Cerebellar nuclear complex (tissue), 1 donor: ENCODE measurements at places on chromosomes 12 and 14.

GRCh38 chr14:78005325-78005724 lies 164.8 kb upstream of the NRXN3 start:
- no peak for DNase-seq

- no peak for DNase-seq
These were observed 43.3 kb downstream of the GALNT9 start for GRCh38 chr12:132285991-132286681.

DNA sequence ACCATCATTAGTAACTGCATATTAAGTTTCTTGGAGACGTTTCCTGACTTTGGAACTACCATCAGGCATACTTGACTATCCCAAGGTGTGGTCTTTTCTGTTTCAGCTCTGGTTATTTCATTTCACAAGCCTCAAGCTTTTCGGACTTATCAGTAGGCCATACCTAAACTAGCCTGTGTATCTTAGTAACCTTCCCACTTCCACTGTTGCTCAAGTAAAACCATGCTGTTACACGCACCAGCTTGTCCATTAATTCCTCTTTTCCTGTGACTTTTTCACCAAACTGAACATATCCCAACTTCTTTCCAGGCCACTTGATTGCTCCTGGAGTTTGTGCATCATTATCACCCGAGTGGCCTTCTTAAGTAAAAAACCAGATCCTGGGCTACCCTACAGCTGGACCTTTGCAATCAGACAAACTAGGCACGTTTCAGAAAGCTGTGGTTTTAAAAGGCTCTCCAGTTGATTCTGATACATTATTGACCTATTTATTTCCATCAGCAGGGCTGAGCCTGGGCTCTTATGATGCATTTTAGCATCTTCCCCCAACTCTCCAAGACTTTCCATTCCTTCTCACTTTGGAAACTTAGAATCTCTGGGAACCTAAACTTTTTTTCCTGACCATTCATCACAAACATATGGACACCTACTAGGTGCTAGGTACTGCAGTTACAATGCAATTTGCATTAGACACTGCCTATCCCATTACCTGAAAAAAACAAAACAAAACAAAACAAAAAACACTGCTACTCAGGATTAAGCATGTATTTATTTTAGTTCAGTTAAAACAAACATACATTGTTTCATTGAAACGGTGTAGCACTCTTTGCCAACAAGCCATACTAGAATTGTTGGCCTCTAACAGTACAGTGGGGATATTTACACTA lies 14.9 kb downstream of the SLC38A2 start:
- no peak for DNase-seq

GRCh38 chr14:105171004-105171673 lies 2.6 kb upstream of the JAG2 start:
- no peak for DNase-seq

- peak; percentile 62 for DNase-seq
These were observed 117.9 kb upstream of the TMPO start for GRCh38 chr12:98397323-98398105.

- no peak for DNase-seq
These were observed 35.7 kb upstream of the NCOR2 start for GRCh38 chr12:124603100-124603541.

DNA sequence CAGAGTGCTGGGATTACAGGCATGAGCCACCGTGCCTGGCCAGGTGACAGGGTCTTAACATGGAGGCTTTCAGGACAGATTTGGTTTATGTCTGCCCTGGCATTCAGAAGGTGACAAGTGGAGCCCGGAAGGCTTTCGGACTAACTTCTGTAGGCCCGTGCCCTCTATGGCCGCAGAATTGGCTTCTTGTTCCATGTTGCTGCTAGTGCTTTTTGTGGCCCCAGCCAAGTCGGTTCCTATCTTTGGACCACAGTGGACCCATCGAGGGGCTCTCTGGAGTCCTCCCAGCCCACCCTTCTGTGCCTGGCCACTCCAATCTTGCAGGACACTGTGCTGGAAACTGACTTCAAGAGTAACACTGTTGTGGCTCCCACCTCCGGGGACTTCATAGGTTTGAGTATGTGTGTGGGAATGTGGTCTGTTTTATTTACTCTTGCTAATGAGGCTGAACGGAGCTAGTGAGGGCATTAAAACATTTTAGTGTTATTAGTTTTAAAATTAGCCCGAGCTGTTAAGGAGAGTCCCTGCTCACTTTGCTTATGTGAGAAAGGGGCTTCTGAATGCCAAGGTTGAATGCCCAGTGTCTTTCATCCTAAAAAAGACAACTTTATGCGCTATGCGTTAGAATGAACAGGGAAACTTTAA lies 245.9 kb downstream of the CACNA1C start:
- DNase-seq, result no peak

DNA sequence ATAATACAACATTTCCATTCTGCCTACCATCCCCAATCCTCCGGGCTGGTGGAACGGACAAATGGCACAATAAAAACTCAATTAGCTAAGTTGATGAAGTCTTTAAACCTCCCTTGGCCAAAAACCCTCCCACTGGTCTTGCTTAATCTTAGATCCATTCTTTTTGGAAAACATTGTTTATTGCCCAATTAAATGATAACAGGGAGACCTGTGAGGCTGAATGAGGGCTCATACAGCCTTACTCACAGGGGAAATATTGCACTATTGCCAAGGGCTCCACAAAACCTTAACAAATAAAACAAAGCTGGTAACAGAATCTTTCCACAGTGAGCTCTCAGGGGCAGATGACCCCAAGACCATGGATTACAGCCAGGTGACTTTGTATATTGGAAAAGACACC lies 7.8 kb upstream of the PSMC1 start:
- no peak for DNase-seq

DNA sequence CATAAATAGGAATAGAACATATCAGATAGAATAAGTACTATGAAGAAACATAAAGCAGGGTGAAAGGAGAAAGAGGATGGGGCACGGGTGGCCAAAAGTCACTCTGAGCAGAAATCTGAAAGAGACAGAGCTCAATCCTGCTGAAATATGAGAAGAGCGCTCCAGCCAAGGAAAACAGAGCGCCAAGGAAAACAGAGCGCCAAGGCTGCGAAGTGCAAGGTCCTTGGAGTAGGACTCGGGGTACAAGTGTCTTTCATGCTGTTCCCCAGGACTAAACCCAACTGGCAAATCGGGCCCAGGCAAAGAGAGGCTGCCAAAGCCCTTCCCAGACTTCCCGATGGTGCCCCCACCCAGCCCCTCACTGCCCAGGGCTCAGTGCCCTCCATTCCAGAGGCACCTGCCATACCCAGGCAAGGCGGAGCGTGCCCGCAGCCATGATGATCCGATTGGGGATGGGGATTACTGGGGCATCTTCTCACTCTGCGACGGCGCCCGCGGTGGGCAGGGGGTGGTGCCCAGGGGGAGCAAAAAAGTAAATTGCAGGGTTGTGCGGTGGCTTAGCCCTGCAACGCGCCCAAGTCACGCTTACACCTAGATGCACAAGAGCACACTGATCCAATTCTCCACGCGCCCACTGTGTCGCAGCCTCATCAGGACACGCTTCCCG lies 1.7 kb downstream of the LTBP2 start:
- DNase-seq, result no peak

GRCh38 chr12:47757840-47758583 lies 668 bp downstream of the RAPGEF3 start:
- DNase-seq, result no peak

GRCh38 chr12:91792597-91792996 lies 353.0 kb downstream of the BTG1 start:
- DNase-seq, result no peak

DNA sequence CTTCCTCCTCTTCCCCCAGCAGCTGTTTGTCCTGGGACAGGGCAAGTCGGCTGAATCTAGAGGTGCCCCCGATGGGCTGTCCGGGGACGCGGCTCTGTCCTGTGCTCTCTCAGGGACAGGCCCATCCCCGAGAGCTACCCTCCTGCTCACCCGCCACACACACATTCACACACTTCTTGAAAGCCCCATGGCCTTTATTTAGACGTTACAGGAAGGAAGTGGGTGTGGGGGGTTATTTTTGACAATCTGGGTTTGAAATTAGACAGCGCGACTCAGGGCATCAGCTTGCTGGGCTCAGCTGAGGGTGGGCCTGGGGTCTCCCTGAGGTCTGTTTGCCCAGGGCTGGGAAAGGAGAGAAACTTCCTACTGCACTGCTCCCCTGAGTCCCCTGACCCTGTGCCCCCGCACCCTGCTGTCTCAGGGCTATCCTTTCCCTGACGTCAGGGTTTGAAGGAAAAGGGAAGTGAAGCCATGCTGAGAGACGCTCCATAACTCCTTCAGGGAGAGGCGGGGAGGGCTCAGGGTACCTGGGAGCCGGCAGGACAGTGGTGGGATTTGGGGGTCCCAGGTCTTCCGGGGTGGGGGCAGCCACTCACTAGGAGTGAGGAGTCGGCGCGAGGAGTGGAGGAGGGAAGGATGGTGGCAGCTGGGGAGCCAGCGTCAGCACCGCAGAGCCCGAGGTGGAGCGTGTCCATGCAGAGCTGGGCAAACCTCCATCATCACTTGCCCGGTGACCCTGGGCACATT lies 8.1 kb downstream of the PTPN6 start:
- DNase-seq, result no peak

DNA sequence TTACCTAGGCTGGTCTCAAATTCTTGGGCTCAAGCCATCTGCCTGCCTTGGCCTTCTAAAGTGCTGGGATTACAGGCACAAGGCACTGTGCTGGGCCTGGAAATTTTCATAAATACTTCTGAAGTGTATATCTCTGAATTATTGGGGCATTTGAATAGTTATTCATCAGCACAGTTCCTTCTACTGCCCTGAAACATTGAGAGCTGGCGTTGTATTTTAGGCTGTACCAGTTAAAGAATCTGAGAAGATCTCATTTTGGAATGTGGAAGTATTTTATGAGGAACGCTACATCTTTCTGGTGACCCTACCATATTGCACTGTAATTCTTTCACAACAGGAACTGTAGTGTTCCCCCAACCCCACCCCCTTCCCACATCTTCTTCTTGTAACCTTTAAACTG lies 349.0 kb upstream of the RGS6 start:
- DNase-seq, result no peak

- DNase-seq, result no peak
These were observed 1.6 kb downstream of the CISTR start for GRCh38 chr12:53749986-53750811.

DNA sequence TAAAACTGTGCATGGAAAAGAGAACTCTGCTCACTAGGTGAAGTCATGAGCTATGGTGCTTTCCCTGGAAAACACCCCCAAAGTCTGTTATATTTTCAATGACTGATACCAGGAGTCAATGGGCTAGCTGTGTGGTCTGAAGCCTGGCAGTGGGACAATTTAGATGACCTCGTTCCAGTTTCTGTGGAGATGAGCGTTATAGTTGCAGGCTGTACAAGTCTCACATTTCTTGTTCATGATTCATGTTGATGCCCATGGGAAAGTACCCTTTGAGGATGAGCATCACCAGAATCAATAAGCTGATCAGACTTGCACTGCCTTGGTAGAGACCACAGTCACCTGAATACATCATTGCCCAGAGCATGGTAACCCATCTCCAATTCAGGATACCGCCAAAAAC lies 70.7 kb downstream of the NOVA1 start:
- no peak for DNase-seq

DNA sequence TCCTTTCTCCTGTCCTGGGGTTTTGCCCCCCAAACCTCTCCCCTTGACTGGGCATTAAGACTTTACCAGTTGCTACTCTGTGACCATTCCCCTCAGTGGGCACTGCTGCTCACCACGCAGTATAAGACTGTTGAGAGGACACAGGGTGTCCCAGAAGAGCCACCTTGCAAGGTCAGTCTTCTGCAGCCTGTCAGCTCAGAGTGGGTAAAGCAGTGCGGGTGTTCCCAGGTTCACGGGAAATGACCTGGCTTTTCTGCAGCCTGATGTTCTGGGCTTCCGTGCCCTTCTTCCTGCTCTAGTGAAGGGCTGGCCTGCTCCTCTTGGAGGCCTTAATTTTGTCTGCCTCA lies 34.2 kb downstream of the KCNA1 start:
- no peak for DNase-seq

GRCh38 chr14:55240526-55241178 lies 30.6 kb upstream of the FBXO34 start:
- DNase-seq, result no peak

DNA sequence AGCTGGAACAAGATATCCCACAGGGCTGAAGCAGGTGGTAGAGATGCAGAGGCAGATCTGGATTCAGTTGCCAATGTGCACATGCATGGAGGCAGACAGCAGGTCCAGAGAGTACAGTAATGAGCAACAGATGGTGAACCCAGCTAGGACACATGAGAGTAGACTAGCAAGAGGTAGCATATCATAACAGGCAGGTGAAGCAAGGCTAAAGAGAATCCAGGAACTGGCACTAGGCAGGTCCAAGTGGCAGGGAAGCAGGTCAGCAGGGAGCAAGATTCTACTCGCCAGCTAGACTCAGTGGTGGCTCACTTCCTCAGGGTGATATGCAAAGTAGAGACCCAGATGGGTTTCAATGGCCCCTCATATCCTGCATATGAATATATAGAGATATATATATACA lies 15.3 kb upstream of the MYF6 start:
- DNase-seq, result peak; percentile 71

GRCh38 chr14:65803885-65804284 lies 391.4 kb downstream of the FUT8 start:
- DNase-seq, result no peak

DNA sequence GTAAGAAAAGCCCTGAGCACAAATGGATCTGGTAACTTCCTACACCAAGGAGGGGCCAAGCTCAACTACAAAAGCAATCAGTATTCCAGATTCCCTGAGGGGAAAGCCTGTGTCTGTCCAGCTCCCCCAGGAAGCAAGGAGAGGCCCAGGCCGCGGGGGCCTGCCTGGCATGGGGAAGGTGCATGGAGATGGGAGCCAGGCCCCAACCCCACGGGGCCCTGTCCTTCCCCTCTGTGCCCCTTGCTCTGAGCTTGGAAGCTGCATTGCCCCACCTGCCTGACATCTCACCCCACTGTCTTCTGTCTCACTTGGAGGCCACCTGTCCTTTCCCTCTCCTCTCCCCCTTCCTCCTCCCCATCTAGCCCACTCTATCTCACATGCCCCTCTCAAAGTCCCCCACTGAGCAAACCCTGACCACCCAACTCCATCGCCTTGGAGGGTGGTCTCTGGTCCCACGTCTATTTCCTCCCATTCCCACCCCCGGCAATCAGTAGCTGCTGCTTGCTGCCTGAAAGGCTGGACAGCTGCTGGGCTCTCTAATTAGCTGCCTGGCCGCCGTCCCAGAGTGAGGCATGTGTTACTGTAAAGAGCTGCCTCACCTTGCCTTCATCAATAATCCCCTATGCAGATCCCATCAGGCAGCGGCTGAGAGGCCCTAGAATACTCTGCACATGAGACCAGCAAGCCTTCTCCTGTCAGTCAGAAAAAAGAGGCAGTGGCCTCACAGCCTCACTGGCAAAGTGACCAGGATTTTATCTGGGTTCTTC lies 3.4 kb upstream of the TMEM229B start:
- no peak for DNase-seq
